ENCODE measurements at places on chromosomes 4 and X.

- no peak for DNase-seq
Observed at GRCh38 chrX:13131396-13132137, 87.1 kb upstream of the FAM9C start.

DNA sequence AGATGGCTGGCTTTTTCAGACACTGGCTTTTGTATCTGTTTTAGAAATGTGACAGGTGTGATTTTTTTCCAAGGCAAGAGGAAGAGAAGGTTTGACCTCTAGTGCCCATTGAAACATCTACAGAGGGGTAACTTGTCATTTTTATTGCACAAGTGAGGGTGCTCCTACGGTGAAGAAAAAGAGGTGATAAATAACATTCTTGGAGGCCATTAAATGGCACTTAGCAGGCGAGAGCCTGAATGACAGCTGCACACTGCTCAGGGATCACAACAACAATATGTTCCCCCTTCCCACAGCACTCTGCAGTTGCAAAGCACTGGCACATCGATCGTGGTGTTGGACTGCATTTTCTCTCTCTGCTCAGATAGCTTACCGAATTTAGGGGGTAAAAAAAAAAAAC, 22.9 kb downstream of the FAM184B start:
- DNase-seq: no peak

- no peak for DNase-seq
Observed at GRCh38 chr4:140789759-140790158, 33.6 kb upstream of the TBC1D9 start.

DNA sequence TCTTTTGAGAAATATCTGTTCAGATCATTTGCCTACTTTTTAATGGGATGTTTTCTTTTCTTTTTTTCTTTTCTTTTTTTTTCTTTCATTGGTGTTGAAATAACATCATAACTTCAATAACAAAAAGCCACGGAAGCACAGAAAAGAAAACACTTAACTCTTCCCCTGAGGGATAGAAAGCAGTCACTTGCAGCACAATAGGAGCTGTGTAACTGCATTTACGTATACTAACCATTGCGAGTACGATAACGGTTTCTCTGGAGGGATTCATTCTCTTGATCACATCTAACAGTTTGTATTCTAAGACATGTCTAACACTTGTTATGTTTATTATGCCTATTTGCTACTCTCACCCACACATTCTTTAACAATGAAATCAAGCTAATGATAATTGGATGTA, 27.3 kb downstream of the C4orf46 start:
- no peak for DNase-seq

GRCh38 chr4:187128976-187129375, 405.3 kb upstream of the FAT1 start:
- DNase-seq: no peak

All from stimulated activated CD4-positive, alpha-beta T cell treated with anti-CD3 and anti-CD28 coated beads, Interleukin-1b, Interleukin-23, amount 100 ng/mL, for 4 hours (primary cell).